Activated T-helper 1 cell treated with anti-CD3 and anti-CD28 coated beads, Interleukin-2, amount 50 U/mL, for 16 hours (primary cell): ENCODE measurements at places on chromosomes 1 and 21.

- DNase-seq, result no peak
Measured at GRCh38 chr1:102751111-102751510, 357.2 kb downstream of the COL11A1 start.

- no peak for DNase-seq
Measured at GRCh38 chr1:2323451-2323974, 67.8 kb downstream of the MORN1 start.

DNA sequence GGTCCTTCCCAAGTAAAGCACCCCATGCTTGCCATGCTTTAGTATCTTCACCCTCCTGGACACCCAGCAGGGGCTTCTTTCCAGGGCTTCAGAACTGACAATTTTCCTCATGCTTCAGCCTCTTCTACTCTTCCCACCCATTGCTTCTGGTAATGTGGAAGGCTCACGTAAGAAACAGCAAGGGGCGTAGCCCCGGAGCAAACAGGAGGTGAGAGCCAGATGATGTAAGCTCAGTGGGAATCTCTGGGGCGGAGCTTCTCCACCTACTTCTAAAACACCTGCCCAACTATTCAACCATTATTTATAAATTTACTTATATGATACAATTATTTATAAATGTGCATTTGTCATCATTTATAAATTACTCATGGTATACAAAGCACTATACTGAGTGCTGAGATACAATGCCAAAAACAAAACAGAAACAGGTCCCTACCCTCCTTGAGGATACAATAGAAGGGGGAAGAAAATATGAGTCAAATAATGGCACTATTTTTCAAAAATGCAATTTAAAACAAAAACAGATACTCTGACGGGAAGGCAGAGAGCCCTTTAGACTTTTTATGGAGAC lies 140.1 kb upstream of the CAMK1G start:
- no peak for DNase-seq

DNA sequence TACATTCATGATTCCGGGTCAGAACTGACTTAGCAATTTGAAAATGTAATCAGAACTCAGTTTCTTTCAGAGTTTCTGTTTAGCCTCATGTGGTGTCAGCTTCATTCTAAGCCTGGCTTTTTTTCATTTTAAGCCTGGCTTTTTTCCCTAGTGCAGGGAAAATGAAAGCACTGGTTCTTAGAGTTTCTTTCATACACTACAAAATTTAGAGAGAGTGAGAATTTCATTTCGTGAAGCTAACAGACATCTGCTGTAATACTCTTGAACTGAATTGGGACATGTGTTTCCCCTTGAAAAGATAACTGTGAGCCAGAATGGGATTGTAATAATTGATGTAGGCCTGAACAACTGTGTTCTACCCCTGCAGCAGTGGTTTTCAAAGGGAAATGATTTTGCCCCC lies 95.3 kb upstream of the KIAA0040 start:
- no peak for DNase-seq

DNA sequence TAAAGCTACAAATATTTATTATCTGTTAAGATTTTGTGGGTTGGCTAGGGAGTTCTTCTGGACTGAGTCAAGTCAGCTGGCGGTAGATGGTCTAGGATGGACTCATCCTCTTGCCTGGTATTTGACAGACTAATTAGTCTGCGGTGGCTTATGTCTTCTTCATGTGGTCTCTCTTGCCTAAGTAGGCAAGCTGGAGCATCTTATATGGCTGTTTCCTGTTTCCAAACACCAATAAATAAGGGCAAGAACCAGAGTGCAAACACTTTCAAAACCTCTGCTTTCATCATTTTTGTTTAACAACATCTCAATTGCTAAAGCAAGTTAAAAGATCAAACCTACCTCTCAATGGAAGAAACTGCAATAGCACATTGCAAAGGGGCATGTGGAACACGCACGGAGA lies 484.8 kb downstream of the PTPRC start:
- no peak for DNase-seq

DNA sequence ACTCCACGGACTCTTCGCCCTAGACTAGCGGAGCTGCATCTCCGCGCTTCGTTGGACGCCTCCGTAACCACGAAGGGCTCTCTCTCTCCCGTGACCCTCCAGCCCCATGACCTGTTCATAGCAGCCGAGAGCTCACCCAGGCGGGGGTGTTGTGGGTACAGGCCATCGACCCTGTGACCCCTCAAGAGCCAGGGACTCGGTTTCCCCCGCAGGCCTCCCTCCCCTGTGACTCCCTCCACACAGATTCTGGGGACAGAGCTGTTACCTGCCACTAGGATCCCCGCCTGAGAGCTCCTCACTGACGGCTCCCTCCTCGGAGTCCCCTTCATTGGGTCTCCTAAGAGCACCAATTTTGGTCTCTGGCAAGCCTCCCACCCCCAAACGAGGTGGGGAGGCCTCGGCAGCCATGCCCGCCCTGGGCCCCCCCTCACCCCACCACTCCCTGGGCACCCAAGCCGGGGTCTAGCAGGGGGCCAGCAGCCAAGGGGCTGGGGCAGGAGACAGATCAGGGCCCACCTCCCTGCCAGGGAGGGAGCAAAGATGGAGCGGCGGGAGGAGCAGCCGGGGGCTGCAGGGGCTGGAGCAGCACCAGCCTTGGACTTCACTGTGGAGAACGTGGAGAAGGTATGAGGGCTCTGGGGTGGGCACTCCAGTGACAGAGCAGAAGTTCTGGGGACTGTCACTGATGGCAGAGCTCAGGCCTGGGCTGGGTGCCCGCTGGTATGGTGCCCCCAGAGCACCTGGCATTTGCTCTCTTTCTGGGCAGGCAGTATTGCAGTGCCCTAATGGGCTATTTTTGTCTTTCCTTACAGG lies 517 bp downstream of the IPO13 start:
- DNase-seq, result no peak

DNA sequence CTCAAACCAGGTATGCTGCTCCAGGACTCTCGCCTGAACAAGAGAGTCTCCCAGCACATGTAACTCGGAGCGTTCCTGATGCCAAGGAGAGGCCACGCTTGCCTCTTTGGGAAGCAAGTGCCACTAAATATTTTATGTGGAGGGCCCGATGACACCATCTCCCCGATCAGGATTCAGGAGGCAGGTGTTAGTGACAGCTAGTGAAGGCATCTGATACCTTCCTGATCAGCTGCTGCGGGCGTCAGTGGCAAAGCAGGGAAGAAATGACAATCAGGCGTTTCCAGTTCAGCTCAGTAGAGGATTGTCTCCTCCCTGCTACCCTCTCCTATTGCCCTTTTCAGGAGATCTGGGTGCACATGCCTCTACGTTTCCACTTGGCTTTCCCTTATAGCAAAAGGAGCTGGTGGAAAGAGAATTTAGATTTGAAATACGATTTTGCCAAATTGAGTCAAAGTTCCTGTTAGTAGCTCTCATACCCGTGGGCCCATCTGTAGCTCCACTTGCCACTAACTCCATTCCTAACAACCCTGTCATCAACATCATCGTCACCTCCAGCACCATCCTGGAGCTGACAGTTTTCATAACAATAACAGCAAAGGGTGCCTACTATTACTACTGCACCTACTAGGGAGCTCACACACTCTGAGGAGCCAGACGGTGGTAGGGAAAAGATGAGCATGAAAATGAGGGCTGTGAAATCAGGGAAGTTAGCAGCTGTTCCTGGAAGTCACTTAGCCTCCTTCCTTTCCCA lies 21.6 kb downstream of the PLXNA2 start:
- no peak for DNase-seq

GRCh38 chr1:29032841-29033240 lies 90.9 kb downstream of the TMEM200B start:
- no peak for DNase-seq
